ENCODE measurements at places on chromosomes 16 and 17.

- peak; percentile 38 for DNase-seq
Observed at GRCh38 chr16:27618606-27619327, 68.8 kb downstream of the KATNIP start.

- no peak for DNase-seq
Observed at GRCh38 chr17:14545156-14545906, 244.4 kb downstream of the HS3ST3B1 start.

GRCh38 chr17:28521311-28522085, 15.3 kb downstream of the FOXN1 start:
- DNase-seq = no peak

- DNase-seq = no peak
Observed at GRCh38 chr17:81741049-81741593, 29.0 kb downstream of the SLC25A10 start.

DNA sequence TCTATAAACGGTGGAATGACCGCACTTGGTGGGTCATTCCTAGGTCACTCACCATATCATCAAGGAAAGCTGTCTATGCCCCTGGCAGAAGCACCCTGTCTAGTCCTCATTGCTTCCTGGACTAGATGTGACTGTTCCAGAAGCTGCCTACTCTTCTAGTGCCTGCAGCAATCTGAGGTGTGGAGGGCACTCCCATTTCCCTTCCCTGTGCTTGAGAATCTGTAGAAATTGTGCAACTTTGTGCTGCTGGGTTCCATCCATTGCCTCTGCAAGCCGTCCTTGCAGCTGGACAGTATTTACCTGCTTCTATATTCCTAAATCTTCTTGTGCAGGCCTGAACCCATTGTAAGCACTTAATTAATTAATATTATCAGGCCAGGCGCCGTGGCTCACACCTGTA, 52.1 kb downstream of the CACNG3 start:
- no peak for DNase-seq

DNA sequence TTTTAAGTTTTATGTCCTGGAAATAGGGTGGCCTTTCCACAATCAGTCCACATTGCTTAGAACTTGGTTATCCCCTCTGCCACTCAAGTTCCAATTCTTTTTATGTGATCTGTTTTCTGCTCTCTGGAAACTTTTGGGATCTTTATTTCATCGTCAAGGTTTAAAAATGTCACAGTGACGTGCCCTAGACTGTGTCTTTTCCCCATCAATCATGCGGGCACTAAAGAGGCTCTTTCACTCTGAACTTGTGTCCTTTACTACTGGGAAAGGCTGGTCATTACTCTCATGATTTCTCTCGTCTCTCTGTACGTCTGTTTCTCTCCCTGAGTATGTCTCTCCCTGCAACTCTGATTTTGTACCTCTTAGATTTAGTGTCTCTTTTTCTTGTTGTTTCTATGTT, 189.8 kb upstream of the AXIN2 start:
- no peak for DNase-seq
